Endodermal cell (in vitro differentiated cells): ENCODE measurements at places on chromosomes 2 and 18. TPM values are rescaled to one million over a fixed set of nuclear protein-coding genes. Genes with fewer than 3 reads are reported as not detected.

- peak; percentile 69 for DNase-seq
- no peaks in the 10 kb centered on the region for H3K36me3 ChIP-seq
- no peak overlapping the region for H3K4me3 ChIP-seq
- H3K4me1 ChIP-seq, result no peaks in the 10 kb centered on the region
Observed at GRCh38 chr2:55490554-55490953, 29.0 kb upstream of the CFAP36 start.

The ST6GAL2 gene
- 7.4 and 7.8 TPM in 2 replicates for total RNA-seq

GRCh38 chr2:192327576-192327975 is 132.8 kb upstream of the TMEFF2 start:
- H3K27me3 ChIP-seq, result no peaks in the 10 kb centered on the region
- H3K36me3 ChIP-seq, result no peaks in the 10 kb centered on the region
- H3K27ac ChIP-seq, result no peak overlapping the region
- no peak for DNase-seq
- peaks cover 11% of the 10 kb centered on the region for H3K4me1 ChIP-seq

The LDLRAD4 gene
- 11.3 to 17.0 TPM (median 14.9 TPM) in 3 replicates for total RNA-seq

The CRACDL gene
- total RNA-seq, result 0.26 and 0.27 TPM in 2 replicates

- H3K36me3 ChIP-seq, result no peaks in the 10 kb centered on the region
- no peaks in the 10 kb centered on the region for H3K27me3 ChIP-seq
- no peaks in the 10 kb centered on the region for H3K4me1 ChIP-seq
- H3K27ac ChIP-seq, result no peak overlapping the region
- H3K4me3 ChIP-seq, result no peak overlapping the region
- no peak for DNase-seq
Observed at GRCh38 chr18:65547046-65547445, 203.8 kb upstream of the CDH7 start.

The TEX44 gene
- total RNA-seq, result not detected in 2 replicates

DNA sequence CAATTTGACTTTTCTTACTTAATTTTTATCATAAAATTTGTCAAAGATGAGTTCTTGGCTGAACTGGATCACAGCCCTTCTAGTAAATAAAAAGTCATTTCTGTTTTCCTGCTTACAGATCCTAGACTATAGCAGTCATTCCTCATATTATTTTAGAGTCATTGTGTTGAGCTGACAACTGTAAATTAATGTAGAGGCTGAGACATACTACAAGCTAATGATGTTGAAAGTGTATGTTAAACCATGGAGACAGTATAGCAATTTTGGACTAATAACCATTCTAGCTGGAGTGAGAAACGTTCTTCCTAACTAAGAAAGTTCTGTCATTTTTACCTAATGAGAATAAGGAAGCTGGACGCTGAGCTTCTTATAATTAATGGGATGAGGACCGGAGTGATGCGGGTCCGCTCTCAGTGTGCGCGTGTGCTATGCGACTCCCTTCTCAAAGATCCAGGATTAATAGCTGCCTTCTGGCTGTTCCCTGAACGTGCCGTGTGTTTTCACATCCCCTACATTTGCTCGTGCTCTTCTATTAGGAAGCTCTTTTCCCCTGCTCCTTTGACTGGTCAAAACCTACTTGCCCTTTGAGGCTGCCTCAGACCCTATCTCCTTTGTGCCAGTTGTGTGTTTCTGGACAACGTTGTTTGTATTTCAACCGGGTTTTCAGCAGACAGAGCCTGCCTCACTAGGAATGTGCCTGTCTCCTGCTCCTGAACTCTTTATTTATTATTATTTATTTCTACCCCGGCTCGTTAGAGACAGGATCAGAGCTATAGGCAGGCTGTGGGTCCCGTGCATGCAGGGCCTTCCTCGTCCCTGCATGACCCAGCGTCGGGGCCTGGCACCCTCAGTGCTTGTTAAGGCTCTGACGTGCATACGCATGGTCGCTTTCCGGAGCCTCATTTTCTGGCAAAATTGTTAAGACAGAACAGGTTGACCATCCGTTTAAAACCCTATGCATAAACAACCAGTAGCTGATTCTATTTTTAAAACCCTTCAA is 182.6 kb downstream of the DCDC2C start:
- no peak overlapping the region for H3K27ac ChIP-seq
- no peak for DNase-seq
- H3K4me3 ChIP-seq, result no peak overlapping the region
- no peaks in the 10 kb centered on the region for H3K27me3 ChIP-seq

GRCh38 chr2:18398833-18399232 is 161.6 kb downstream of the RDH14 start:
- no peaks in the 10 kb centered on the region for H3K27me3 ChIP-seq
- H3K4me1 ChIP-seq, result peaks cover 4% of the 10 kb centered on the region
- no peak overlapping the region for H3K4me3 ChIP-seq
- H3K36me3 ChIP-seq, result no peaks in the 10 kb centered on the region

DNA sequence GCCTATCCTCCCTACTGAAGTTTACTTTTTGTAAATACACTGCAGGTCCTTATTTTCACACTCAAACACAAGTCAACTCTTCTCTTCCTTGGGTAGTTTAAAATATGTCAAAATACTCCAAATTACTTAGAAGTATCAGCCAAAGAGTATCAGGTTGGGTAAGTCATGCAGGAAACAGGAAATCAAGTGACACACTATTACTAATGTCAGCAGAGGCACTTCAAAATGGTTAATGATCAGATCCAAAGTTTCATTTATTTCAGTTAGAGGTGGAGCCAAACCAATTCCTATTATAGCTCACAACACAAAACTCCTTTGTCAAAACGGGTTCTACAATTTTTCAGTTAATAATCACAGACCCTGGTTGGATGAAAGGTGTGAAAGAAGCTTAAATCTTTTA is 54.2 kb downstream of the DLGAP1 start:
- peaks cover 4% of the 10 kb centered on the region for H3K4me1 ChIP-seq
- no peak overlapping the region for H3K27ac ChIP-seq
- H3K4me3 ChIP-seq, result no peak overlapping the region

GRCh38 chr2:176128982-176129796 is at the start of gene HOXD8:
TSS of gene HOXD8 (plus strand) at chr2:176129705. CDS start at chr2:176130367, 662 bp downstream.
- H3K27me3 ChIP-seq, result peaks cover 100% of the 10 kb centered on the region
- no peak within 1 kb of the TSS for H3K27ac ChIP-seq
- H3K4me3 ChIP-seq, result peak within 1 kb of the TSS; percentile 38
- no peaks in the 10 kb centered on the region for H3K36me3 ChIP-seq
- H3K4me1 ChIP-seq, result no peaks in the 10 kb centered on the region

DNA sequence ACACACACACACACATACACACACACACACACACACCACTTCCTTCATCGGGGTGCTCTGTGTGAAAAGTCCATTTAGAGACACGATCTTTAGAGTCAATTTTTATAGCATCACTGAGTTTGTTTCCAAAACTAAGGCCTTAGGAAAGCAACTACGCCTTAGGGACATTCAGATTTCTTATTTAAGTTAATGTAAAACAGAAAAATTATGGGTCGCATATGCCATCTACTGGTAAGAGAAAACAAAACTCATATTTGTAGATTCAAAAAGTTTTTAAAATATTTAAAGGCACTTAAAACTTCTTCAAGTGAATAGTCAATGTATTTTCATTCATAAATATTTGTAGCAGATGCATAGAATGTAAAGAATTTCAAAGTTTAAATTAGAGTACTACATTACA is 166.2 kb downstream of the ATAD2B start:
- H3K4me1 ChIP-seq, result peaks cover 7% of the 10 kb centered on the region
- H3K4me3 ChIP-seq, result no peak overlapping the region
- H3K36me3 ChIP-seq, result peaks cover 22% of the 10 kb centered on the region
- H3K27me3 ChIP-seq, result no peaks in the 10 kb centered on the region

The CCDC74B gene
- total RNA-seq, result 8.7 and 9.2 TPM in 2 replicates

DNA sequence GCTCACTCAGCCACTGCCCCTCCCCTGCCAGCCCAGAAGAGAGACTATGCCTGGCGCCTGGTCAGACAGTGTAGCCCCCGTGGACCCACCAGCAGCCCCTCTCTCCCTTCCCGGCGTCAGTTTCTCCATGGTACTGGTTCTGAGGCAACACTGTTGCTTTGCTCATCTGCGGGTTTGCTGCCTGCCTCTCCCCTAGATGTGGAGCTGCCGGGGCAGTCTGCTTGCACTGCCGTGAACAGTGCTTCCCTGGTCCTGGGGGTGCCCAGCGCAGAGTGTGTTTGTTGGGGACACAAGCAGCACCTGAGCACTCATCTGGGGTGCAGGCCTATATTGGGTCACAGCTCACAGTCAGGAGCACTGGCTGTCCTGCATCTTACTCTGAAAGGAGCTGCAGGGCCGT is 309.9 kb downstream of the NDUFA10 start:
- H3K4me3 ChIP-seq, result no peak overlapping the region
- no peaks in the 10 kb centered on the region for H3K4me1 ChIP-seq
- H3K27me3 ChIP-seq, result no peaks in the 10 kb centered on the region
- peak; percentile 32 for DNase-seq
- H3K36me3 ChIP-seq, result no peaks in the 10 kb centered on the region
- H3K27ac ChIP-seq, result no peak overlapping the region

DNA sequence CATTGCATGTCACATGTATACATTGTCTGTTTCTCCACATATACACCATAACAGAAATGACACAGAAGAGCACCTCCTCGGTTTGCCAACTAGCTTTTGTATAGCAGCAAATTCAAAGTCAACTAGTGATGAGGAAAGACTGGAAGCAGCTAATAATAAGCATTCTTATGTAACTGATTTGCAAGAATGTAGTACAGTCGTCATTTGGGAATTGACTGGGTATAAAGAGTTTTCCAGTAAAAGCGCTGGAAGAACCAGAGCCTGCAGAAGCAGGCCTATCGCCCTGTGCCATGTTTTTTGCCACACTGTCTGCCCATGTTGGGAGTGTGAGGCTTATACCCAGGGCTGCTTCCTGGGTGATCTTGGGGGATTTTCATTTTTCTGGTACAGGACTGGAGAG is 310.6 kb downstream of the GBX2 start:
- no peaks in the 10 kb centered on the region for H3K36me3 ChIP-seq
- no peaks in the 10 kb centered on the region for H3K4me1 ChIP-seq
- H3K27ac ChIP-seq, result no peak overlapping the region
- H3K4me3 ChIP-seq, result no peak overlapping the region
- no peak for DNase-seq
- H3K27me3 ChIP-seq, result no peaks in the 10 kb centered on the region

The MYO3B gene
- total RNA-seq, result 3.5 to 10.9 TPM (median 10.0 TPM) in 3 replicates

The FAM228B gene
- 12.8 and 13.2 TPM in 2 replicates for total RNA-seq

GRCh38 chr2:61951881-61952280 is 46.4 kb downstream of the COMMD1 start:
- H3K4me1 ChIP-seq, result no peaks in the 10 kb centered on the region
- no peak overlapping the region for H3K27ac ChIP-seq
- DNase-seq, result no peak
- no peaks in the 10 kb centered on the region for H3K36me3 ChIP-seq
- H3K27me3 ChIP-seq, result no peaks in the 10 kb centered on the region
- H3K4me3 ChIP-seq, result peak overlapping the region; percentile 11

The POTEI gene
- 0.07 to 0.33 TPM (median 0.13 TPM) in 3 replicates for total RNA-seq

DNA sequence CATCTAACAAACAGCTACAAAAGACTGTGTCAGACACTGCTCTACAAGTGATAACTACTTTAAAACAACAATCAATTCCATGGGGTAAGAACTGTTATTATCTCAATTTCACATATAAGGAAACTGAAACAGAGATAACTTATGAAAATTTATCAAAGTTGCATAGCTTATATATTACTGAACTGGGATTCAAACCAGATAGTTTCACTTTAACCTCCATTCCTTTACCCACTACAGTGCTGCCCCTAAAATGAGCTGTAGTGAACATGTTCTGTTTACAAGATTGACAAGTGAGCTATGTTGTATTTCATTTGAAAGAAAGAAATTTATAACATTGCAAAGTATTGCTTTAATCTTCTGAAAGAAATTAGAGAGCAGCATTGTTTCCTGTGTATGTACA is 14.1 kb upstream of the GCG start:
- no peaks in the 10 kb centered on the region for H3K4me1 ChIP-seq
- no peaks in the 10 kb centered on the region for H3K27me3 ChIP-seq
- no peak overlapping the region for H3K4me3 ChIP-seq
- no peaks in the 10 kb centered on the region for H3K36me3 ChIP-seq
- DNase-seq, result no peak

DNA sequence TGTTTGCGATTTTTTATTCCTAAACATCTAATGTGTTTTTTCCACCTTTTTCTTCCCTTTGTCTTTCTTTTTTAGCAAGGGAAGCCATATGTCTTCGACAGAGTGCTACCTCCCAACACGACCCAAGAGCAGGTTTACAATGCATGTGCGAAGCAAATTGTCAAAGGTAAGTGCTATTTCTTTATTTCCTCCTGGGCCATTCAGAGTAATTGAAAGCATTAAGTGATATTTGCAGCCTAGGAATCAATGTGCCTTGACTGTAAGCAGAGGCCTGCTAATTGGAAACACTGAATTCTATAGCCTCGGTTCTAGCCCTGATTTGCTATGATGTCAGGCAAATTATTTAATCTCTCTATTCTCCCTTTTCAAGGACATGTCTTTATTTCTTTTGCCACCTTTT is 47.0 kb downstream of the KIF5C start:
- no peak overlapping the region for H3K4me3 ChIP-seq
- H3K4me1 ChIP-seq, result no peaks in the 10 kb centered on the region
- peaks cover 32% of the 10 kb centered on the region for H3K36me3 ChIP-seq
- no peaks in the 10 kb centered on the region for H3K27me3 ChIP-seq
- no peak overlapping the region for H3K27ac ChIP-seq

GRCh38 chr18:44837482-44838180 is 156.9 kb downstream of the SETBP1 start:
- H3K4me3 ChIP-seq, result no peak overlapping the region
- H3K36me3 ChIP-seq, result no peaks in the 10 kb centered on the region
- no peaks in the 10 kb centered on the region for H3K27me3 ChIP-seq
- DNase-seq, result no peak
- H3K4me1 ChIP-seq, result peaks cover 10% of the 10 kb centered on the region

GRCh38 chr18:39841482-39842365 is 2113.3 kb upstream of the PIK3C3 start:
- H3K27ac ChIP-seq, result peak overlapping the region; percentile 90
- H3K36me3 ChIP-seq, result no peaks in the 10 kb centered on the region
- peaks cover 3% of the 10 kb centered on the region for H3K4me1 ChIP-seq
- peak; percentile 89 for DNase-seq

The CFAP65 gene
- total RNA-seq, result 0.84 to 1.3 TPM (median 1.1 TPM) in 3 replicates

The TOGARAM2 gene
- 3.7 and 4.2 TPM in 2 replicates for total RNA-seq

DNA sequence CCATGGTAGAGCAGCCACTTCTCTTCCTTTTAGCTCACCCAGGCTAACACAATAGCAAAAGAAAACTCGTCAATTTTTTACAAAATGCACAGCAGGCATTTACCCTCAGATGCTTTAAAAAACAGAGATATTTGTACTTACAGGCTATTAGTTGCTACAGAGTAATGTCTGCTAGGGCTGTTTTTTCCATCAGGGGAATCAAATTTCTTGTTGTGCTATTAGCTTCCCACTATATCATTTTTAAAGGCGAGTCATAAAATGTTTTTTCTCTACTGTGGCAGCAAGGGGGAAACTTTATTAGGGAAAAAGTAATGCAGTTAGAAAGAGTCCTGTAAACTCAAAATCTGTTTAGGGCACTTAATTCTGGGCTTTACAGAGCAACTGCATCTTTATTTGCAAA is 277.9 kb upstream of the THSD7B start:
- no peaks in the 10 kb centered on the region for H3K4me1 ChIP-seq
- peaks cover 92% of the 10 kb centered on the region for H3K27me3 ChIP-seq
- DNase-seq, result no peak
- H3K36me3 ChIP-seq, result no peaks in the 10 kb centered on the region

DNA sequence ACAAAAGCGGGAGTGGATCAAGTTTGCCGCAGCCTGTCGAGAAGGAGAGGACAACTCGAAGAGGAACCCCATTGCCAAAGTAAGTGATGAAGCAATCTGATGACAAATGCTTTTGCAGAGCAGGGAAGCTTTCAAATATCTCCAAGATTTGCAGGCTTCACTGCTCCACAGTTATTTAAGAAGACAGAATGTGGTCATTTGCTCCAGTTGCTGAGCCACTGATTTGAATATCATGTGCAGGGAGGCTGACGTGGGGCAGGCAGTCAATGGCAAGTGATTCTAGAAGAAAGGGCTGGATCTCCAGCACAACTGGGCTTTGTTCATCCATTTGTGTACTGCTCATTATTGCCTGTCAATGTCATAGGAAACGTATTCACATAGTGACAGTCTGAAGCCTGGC is 10.2 kb downstream of the DSG4 start:
- no peak for DNase-seq
- H3K4me1 ChIP-seq, result no peaks in the 10 kb centered on the region
- H3K4me3 ChIP-seq, result no peak overlapping the region
- H3K36me3 ChIP-seq, result no peaks in the 10 kb centered on the region
- no peak overlapping the region for H3K27ac ChIP-seq
